ENCODE measurements at places on chromosomes 12 and 14. TPM values are rescaled to one million over a fixed set of nuclear protein-coding genes. Genes with fewer than 3 reads are reported as not detected.

- DNase-seq, result no peak
Observed at GRCh38 chr12:63066782-63067181, 84.2 kb downstream of the AVPR1A start.

DNA sequence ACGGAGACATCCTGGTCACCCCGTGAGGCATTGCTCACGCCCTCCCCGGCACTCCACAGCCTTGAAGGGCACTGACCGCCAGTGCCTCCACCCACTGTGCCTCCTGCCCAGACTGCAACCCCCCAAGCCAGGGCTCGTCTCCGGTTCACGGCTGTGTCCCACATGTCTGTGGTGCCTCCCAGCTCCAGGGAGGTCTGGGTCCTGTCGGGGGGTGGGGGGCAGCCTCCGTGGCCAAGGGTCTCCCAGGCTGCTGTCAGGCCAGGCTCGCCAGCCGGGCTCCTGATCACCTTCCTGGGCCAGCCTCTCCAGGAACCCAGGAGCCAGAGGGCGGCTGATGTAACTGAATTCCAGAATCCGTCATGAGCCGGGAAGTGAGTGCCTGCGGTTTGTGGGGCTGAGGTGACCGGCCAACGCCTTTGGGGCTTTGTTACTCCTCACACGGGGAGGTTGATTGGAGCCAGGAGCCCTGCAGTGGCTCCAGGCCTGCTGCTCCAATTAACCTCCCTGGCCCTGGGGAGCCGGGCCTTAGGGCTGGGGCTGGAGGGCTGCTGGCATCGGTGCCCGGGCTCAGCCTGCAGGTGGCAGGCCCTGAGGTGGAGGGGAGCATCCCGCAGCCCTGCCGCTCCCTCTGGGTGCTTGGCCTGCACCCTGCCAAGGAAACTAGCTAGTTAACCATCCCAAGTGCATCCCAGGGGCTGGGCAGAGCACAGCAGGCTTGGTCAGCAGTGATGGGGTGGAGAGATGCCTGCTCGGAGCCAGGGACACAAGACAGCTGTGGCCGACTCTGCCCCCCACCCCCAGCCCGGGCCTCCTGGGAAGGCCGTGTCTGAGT is 36.4 kb upstream of the FBRSL1 start:
- DNase-seq, result no peak

GRCh38 chr14:23071244-23071920 is 14.1 kb upstream of the CDH24 start:
- peak; percentile 87 for DNase-seq

Gene RD3L
- total RNA-seq, result not detected

Gene OASL
- 0.66 TPM for total RNA-seq

Gene KRT71
- not detected for total RNA-seq

Gene CLEC4A
- 8.3 TPM for total RNA-seq

DNA sequence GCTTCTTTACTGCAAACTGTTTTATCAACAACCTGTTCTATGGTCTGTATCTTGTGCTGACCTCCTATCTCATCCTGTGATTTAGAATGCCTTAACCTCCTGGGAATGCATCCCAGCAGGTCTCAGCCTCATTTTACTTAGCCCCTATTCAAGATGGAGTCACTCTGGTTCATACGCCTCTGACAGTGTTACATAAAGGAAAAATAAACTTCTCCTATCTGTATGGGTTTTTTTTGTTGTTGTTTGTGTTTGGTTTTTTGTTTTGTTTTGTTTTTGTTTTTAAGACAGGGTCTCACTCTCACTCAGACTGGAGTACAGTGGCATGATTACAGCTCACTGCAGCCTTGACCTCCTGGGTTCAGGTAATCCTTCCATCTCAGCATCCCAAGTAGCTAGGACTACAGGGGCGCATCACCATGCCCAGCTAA is 62.1 kb downstream of the RESF1 start:
- no peak for DNase-seq
